ENCODE measurements at places on chromosomes 5 and 9.

GRCh38 chr9:108903420-108904103 lies 30.4 kb downstream of the ELP1 start:
- DNase-seq = no peak

DNA sequence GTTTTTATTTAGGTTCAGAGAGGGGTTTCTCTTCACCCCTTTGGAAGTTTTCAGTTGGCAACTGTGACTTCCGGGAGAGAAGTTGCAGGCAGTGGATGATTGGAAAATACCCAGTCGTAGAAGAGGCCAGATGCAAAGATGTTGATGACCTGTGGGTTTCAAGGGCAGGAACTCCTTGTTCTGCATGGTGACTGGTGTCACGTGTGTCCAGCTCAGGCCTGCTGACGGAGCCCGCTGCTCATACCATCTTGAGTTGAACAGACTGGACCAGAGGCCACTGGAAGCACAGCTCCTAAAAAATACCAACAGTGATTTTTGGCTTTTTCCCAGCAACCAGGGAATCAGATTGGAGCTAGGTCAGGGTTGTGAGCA lies 243.9 kb upstream of the KLF4 start:
- no peak for DNase-seq

DNA sequence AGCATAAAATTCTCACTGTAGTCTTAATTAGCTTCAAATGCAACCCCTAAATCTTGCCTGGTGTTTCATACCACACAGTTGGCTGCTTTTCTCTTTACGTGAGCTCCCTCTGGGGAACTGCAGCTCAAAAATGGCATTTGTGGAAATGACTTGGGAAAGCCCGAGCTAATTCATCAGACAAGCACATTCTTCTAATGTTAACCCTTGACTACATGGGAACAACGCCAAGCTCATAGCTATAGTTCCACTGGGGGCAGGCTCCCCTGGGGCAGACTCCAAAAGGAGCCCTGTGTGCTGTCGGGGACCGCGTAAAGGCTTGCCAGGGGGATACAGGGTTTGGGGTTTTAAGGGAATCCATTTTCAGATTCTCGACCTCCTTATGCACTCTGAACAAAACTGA lies 301.4 kb upstream of the DAP start:
- no peak for DNase-seq

GRCh38 chr5:158897444-158898160 lies 202.1 kb downstream of the EBF1 start:
- no peak for DNase-seq

DNA sequence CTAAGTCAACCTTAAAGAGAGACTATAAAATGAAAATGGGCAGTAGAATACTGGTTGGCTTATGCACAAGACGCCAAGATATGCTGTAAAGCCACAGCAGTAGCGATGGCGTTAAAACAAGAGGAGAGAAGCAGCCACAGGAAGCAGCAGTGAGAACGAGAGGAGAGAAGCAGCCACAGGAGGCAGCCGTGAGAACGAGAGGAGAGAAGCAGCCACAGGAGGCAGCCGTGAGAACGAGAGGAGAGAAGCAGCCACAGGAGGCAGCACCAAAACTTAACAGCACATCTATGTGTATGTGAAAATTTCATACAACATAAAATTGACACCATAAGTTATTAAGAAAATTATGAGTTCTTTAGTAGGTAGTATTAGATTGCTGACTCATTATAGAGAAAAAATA lies 2318.6 kb upstream of the ACO1 start:
- DNase-seq = no peak

- DNase-seq = no peak
Observed at GRCh38 chr5:79189439-79190234, 46.3 kb upstream of the JMY start.

DNA sequence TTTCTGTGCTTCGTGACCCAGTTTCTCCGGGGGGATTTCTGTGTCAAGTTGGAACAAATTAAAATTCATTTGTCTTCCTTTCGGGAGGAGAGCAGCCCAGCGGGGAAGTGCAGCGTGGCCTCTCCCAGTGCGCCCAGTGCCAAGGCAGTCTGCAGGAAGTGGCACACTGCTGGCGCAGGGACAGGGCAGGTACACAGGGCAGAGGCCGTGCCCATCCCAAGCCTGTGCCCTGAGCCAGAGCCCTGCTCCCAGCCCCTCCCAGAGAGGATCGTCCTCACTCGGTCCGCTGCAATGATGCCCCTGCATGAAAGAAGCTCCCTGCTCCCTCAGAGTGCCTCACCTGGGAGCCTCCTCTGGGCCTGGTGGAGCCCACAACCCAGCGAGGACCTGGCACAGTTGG lies 82.4 kb upstream of the PPP1R26 start:
- no peak for DNase-seq

- DNase-seq = no peak
Observed at GRCh38 chr9:13857521-13857920, 456.4 kb downstream of the NFIB start.

DNA sequence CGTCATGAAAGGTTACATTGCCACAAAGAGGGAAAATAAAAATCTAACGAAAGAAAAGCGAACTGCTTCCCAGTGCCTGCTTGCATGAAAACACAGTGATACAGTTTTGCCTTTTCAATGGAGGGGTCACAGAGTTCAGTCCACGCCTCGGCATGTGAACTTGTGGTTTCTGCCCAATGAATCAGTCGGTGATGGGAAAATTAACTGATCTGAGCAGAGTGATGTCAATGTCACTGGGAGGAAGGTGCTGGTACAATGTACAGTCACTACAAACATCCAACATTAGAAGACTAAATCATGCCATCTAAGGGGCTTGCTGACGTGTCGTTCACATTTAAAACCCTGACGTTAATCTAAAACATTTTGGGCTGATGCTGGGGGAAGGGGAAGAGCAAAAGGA lies 151.8 kb upstream of the MSX2 start:
- DNase-seq = no peak

DNA sequence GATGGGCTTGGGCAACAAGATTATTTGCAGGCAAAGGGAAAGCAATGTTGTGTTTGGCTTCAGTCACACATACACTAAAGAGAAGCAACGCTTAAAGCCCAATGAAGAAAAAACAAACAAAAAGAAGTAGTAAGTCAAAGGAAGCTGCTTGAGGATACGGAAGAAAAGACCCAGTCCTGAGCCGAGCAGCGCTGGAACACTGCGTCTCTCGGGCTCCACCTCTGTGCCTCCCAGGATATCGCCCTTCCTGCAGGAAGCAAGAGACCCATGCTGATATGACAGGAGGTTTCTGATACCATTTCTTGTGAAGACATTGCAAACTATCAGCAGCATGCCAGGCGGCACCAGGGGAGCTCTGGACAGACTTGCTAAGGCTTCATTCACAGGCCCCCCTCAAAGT lies 9.9 kb downstream of the GNAQ start:
- DNase-seq = no peak

DNA sequence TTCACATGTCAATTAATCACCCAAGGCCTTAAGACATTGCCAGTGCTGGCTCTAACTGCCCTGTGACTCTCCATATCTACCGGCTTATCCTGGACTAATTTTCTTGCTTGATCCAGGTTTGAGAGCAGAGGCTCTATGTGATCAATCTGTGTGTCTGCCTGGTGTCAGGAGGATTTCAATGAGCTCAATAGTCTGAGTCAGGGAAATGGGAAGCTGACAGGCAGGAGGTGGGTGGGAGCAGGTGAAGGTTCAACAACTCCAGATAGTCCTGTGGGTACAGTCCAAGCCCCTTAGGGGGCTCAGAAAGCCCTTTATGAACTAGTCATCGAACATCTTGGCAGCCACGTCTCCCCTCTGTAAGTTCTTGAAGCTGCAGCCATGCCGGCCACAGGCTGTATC lies 72.2 kb downstream of the SHB start:
- DNase-seq = no peak

All from hematopoietic multipotent progenitor cell (in vitro differentiated cells).